SK-N-SH (cell line): ENCODE measurements at places on chromosomes 1 and 21.

GRCh38 chr1:228555074-228555994, 68.2 kb downstream of the RNF187 start:
- peak; percentile 27 for DNase-seq

DNA sequence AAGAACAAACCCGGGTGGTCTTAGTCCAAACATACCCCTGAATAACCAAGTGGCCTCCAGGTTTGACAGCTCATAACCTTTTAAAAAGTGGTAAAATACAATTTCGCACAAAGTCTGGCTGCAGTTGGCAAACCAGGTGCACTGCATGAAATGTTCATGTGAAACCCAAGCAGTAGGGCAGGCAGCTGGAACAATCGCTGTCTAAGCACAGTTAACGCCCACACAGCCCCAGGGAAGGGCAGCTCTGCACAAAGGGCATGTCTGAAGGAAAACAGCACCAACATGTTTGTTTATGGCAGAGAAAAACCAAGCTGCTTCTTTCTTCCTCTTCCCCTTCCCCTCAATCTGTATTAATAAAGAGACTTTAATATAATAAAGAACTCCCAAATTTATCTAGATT, 49.5 kb downstream of the KIAA1614 start:
- no peak for DNase-seq

DNA sequence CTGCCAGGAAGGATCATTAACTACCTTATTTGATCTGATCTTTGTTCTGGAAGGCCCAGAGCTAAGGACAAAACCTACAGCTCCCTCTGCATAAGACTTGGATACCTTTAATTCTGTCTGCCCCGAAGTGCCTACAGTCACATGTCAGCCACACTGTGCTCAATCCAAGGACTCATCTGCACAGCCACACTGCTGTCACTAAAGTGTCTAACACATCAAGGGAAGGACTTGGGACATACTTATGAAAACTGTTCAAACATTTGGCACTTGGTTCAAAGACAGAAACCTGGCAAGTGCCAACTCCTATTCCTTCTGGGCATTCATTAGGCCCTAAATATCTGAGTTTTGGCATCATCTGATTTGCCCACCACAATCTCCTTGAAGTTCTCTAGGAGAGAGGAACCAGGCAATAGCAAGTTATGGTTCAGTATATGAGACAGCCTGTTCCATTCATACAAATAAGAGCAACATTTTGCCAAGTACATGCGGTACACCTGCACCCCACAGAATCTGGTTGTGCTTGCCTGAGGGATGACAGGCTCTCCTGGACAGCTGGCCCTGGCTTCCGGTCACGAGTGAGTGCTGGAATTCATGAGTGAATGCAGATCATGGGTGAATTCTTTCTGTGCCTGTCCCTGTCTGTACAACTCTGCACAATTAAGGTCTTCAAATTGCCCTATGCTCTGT, 105.9 kb downstream of the KCNK1 start:
- DNase-seq, result no peak

- DNase-seq, result peak; percentile 51
Measured at GRCh38 chr1:210143465-210144062, 89.0 kb upstream of the SERTAD4 start.

DNA sequence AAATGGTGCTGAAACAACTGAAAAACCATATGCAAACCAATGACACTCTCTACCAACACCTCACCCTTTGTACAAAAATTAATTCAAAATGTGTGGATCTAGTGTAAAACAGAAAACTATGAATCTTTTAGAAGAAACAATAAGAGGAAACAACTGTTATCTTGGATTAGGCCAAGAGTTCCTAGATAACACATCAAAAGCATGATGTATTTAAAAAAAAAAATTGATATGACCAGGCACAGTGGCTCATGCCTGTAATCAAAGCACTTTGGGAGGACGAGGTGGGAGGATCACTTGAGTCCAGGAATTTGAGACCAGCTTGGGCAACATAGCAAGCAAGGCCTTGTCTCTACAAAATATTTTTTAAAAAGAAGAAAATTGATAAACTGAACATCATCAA, 79.0 kb downstream of the EIF4G3 start:
- no peak for DNase-seq

DNA sequence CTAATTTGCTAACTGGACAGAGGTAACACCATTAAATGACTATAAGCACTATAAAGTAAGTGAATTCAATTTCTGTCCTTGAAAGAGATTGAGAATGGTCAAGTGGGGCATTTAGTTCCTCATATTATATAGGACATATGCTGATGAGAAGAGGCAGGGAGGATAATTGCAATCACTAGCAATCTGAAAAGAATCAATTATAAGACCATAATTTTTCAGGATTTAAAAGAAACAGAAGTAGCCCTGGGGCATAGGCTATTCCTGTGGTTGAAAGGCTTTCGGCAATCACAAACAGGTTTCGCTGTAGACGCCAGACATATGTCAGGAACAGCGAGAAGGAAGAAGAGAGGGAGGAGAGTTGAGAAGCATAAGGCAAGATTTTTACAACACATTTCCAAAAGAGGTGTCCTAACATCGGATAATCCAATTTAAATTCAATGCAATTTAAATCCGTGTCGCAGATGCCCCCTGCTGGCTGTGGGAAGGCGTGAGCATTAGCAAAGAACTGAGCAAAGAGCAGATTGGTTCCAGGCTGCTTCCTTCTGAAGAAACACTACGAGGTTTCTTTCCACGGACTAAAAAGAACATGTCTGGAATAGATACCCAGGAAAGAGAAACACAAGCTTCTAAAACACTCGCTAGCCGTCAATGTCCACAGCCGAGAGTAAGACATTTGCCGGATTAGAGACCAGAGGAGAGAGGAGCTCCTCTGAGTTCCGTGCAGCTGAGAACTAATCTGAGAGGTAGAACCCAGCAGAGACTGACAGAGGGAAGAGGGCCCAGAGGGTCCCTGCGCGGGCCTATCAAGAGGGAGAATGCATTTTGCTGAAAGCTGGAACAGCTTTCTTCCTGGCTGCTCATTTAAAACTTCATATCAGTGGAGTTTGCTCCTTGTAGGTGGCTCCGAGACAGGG, 27.9 kb downstream of the RGS5 start:
- peak; percentile 36 for DNase-seq

DNA sequence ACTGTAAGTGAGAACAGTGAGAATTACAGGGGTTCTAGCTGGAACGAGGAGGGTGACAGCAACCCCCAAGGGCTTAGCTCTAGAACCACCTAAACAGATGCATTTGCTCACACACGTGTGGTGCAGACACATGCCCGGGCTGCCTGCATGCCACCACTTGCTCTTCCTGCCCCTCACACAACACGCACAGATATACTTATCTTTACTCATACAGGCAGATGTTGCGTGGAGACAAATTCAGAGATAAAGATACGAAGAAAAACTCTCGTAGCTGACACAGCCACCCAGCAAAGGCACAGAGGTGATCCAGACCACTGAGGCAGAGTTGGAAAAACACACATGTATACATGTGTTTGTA, 13.5 kb downstream of the VANGL1 start:
- DNase-seq, result no peak

GRCh38 chr1:50332941-50333594, 90.2 kb downstream of the DMRTA2 start:
- peak; percentile 90 for DNase-seq

DNA sequence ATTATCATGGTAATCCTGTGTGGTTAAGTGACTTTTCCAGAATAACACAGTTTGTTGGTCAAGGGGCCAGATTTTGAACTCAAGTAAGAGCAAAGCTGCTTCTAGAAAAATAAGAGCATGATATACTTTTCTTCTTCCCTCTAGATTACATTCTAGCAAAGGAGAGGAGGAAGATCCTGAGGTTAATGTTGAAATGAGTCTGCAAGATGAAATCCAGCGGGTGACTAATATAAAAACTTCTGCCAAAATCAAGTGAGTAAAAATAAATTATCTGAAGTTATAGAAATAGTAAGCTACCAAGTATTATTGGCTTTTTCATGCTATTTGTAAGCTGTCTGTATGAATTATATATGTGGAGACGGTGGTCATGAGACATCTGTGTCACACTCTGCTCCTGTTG, 12.8 kb downstream of the WDR3 start:
- DNase-seq, result no peak
